ENCODE measurements at places on chromosomes 2 and 18. TPM values are rescaled to one million over a fixed set of nuclear protein-coding genes. Genes with fewer than 3 reads are reported as not detected.

GRCh38 chr2:201118961-201119854 lies 3.2 kb downstream of the CFLAR start:
- no peak for DNase-seq

CTDP1 gene
- total RNA-seq, result 27.3 TPM

CNDP1 gene
- 4.0 TPM for total RNA-seq

CXCR1 gene
- not detected for total RNA-seq

- no peak for DNase-seq
Measured at GRCh38 chr18:58943896-58944295, 79.2 kb downstream of the ZNF532 start.

CLEC4F gene
- total RNA-seq, result 0.17 TPM

- DNase-seq, result no peak
Measured at GRCh38 chr2:45647986-45648520, 3.4 kb upstream of the PRKCE start.

- DNase-seq, result no peak
Measured at GRCh38 chr18:50395093-50395492, 20.2 kb downstream of the SKA1 start.

GRCh38 chr2:196590286-196590685 lies 49.2 kb upstream of the CCDC150 start:
- DNase-seq, result no peak

GRCh38 chr2:109335631-109336176 lies 206.7 kb downstream of the SH3RF3 start:
- DNase-seq, result no peak

ANKRD62 gene
- not detected for total RNA-seq

FBXO36 gene
- 2.3 TPM for total RNA-seq

DNA sequence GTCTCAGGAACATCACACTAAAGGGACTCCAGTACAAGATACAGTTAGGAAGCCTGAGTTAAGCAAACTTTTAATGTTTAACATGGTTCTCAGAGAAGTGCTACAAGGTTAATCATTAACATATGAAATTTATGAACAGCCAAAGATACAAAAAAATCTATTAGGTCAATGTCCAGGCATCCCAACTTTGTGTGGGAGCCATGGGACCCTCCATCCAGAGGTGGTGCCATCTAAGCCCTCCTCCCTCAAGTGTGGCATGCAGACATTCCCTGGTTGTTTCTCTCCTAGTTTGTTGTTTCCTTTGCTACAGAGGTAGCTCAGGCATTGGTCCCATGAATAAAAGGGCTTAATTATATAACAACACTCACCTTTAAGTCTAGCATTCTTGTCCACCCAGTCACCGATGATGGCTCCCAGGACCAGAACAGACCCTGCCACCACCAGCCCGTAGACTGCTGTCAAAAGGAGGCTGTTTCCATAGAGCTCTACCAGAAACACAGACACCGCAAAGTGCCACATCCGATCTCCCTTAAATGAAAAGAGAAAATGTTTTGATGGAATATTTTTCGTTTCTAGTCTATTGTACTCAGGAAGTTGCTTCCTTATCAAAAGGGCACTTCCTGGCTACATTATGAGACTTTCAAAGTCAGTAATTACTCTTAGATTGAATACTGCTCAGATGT lies 5.7 kb downstream of the SLC40A1 start:
- DNase-seq, result no peak

GRCh38 chr2:28610583-28611201 lies 114.8 kb downstream of the PLB1 start:
- peak; percentile 56 for DNase-seq

DNA sequence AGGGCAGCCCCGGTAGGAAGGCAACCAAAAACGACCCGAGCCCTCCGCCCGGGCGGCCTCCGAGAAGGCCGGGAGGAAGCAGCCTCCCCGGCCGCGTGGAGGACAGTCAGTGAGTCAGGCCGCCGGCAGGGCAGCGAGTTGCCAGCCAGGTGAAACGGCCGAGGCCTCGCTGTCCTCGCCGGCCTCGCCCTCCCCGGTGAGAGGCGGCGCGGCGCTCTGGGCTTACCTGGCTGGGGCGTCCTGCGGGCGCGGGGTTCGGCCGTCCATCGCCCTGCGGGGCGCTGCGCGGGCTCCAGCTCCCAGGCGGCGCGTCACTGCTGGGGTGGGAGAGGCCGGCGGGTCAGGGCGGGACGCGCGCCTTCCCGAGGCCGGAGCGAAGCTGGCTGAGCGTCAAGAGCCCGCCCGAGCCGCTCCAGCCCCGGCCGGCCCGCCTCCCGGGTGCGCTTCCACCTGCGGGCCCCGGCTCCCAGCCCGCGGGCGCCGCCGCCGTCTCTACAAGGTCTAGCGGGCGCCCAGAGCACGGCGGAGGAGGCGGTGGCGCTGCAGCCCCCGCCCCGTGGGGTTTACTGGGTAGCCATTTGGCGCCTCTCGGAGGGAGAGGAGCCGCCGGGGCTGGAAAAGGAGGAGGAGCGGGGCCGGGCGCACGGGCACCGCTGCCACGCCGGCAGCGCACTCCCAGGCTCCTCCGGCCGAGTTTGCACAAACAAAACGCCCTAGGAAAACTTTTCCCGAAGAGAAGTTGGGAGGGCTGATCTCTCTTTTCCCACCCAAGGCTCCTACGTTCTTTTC lies 499 bp downstream of the COBLL1 start:
- peak; percentile 72 for DNase-seq

PLGLB2 gene
- 1.6 TPM for total RNA-seq

BIRC6 gene
- total RNA-seq, result 85.8 TPM
